ENCODE measurements at places on chromosomes 7 and 10. TPM values are rescaled to one million over a fixed set of nuclear protein-coding genes. Genes with fewer than 3 reads are reported as not detected.

DNA sequence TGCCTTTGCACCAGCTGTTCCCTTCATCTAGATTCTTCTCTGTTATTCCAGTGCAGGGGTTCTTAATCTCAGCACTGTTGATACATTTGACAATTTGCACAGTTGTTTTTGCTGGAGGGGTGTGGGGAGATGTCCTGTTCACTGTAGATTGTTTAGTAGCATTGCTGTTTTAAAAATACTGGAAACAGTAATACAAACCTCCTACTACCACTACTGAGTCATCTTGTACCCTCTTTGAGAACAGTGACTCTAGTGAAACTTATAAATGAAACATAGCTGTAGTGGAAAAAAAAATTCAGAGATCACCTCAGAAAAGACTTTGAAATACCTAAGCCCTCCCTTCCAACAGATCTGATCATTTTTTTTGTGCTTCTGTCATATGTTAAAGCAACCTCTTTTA, 154.8 kb upstream of the TMEM196 start:
- no peaks in the 10 kb centered on the region for H3K36me3 ChIP-seq
- H3K4me1 ChIP-seq, result peaks cover 10% of the 10 kb centered on the region
- DNase-seq, result no peak
- no peak overlapping the region for H3K27ac ChIP-seq

- H3K27me3 ChIP-seq, result peaks cover 26% of the 10 kb centered on the region
- H3K27ac ChIP-seq, result no peak overlapping the region
- no peaks in the 10 kb centered on the region for H3K36me3 ChIP-seq
- H3K4me3 ChIP-seq, result no peak overlapping the region
Measured at GRCh38 chr10:27658788-27659187, 86.8 kb downstream of the MKX start.

DNA sequence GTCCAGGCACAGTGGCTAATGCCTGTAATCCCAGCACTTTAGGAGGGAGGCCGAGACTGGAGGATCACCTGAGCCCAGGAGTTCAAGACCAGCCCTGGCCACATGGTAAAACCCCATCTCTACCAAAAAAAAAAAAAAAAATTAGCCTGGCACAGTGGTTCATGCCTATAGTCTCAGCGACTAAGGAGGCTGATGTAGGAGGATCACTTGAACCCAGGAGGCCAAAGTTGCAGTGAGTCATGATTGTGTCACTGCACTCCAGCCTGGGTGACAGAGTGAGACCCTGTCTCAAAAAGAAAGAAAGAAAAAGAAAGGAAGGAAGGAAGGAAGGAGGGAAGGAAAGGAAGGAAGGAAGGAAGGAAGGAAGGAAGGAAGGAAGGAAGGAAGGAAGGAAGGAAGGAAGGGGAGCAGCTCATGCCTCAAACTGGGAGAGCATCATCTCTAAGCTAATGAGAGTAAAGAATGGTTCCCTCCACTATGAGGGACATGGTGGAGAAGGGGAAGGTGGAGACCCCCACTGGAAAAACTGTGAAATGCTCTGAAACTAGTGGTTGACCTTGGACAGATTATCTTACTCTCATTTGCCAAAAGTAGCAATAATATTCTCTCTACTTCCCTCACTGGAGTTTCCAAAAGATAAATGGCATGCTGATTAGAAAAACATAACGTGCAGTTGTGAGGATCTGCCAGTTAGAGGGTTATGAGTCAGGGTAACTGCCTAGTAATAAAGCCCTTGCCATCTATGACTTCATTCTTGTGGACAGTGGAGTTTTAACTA, 16.8 kb downstream of the GIMAP5 start:
- no peaks in the 10 kb centered on the region for H3K36me3 ChIP-seq
- H3K27ac ChIP-seq, result peak overlapping the region; percentile 82
- H3K4me1 ChIP-seq, result peaks cover 73% of the 10 kb centered on the region
- peak; percentile 50 for DNase-seq
- peak overlapping the region; percentile 69 for H3K4me3 ChIP-seq

DNA sequence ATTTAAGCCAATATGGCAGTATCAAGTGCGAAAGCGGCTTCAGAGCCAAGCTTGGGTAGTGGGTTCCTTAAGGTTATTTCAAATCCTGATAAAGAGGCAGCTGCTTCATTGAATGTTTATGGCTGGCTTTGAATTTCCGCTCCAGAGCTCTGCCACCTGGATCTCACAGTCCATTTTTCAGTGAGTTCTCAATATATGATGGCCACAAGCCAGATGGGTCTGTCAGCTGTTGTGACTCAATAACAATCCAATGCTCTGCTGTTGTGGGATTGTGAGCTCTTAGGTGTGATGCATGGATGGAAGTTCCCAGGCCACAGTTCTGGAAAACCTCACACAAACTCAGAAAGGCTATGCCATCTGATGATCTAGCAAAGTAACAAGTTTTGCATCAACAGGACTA, 743.8 kb upstream of the LRRN3 start:
- no peak overlapping the region for H3K27ac ChIP-seq
- H3K27me3 ChIP-seq, result no peaks in the 10 kb centered on the region
- H3K4me1 ChIP-seq, result no peaks in the 10 kb centered on the region
- no peak for DNase-seq
- H3K4me3 ChIP-seq, result no peak overlapping the region

DNA sequence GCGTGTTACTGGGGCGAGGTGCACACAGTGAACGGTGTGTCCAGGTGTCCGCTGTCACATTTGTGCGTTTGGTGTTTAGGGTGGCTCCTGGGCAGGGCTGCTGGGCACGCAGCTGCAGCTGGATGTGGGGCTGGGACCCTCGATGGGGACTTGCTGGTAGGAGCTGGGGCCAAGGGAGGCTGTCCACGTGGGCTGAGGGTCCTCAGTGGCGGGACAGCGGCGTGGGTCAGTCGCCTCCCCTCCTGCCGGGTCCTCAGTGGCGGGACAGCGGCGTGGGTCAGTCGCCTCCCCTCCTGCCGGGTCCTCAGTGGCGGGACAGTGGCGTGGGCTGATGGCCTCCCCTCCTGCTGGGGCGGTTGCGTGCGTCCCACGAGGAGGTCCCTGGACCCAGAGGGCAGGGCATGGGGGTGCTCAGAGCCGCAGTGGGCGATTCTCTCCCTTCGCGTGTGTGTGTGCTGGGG, 68.5 kb downstream of the INPP5A start:
- peaks cover 7% of the 10 kb centered on the region for H3K36me3 ChIP-seq
- no peaks in the 10 kb centered on the region for H3K27me3 ChIP-seq
- H3K4me1 ChIP-seq, result peaks cover 13% of the 10 kb centered on the region

DNA sequence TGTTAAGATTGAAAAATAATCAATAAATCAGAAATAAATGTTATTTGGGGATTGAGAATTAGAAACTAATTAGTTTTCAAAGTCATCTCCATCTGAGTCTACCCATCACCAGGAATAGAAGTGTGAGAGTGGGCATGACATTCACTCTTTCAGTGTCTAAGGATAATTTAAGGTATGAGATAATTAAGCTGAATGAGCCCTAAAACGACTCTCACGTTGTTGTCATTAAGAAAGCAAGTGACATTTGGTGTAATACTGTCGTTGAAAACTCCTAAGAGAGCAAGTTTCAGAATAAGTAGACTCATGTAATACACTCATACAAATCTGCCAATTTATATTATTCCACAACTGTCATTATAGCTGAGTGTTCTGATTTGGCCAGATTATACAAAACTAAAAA, 7.1 kb downstream of the AGMO start:
- no peaks in the 10 kb centered on the region for H3K27me3 ChIP-seq
- no peaks in the 10 kb centered on the region for H3K36me3 ChIP-seq
- H3K4me1 ChIP-seq, result no peaks in the 10 kb centered on the region
- H3K27ac ChIP-seq, result no peak overlapping the region

DNA sequence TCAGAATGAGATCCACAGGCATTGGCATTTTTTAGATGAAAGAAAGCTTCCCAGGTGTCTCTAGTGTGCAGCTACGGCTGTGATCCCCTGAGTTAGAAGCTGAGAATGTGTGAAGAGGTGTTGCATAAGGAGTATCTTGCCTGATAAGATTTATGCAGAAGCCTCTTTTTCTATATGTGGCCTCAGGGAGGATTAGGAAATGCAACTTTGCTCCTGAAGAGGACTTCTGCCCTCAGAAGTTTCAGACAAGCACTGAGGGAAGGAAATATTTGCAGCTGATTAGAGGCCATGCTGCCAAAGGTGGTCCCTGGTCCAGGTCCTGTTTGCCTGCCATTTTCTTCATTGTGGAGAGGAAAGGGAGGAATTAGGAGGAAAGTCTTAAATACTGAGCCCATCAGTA, 551.8 kb downstream of the PHTF2 start:
- no peak overlapping the region for H3K27ac ChIP-seq
- no peaks in the 10 kb centered on the region for H3K4me1 ChIP-seq
- no peak overlapping the region for H3K4me3 ChIP-seq
- H3K36me3 ChIP-seq, result no peaks in the 10 kb centered on the region

- H3K4me1 ChIP-seq, result peaks cover 4% of the 10 kb centered on the region
- H3K27me3 ChIP-seq, result no peaks in the 10 kb centered on the region
- no peak overlapping the region for H3K27ac ChIP-seq
- no peak for DNase-seq
- no peak overlapping the region for H3K4me3 ChIP-seq
Measured at GRCh38 chr10:76177936-76178335, 746.5 kb downstream of the LRMDA start.

DNA sequence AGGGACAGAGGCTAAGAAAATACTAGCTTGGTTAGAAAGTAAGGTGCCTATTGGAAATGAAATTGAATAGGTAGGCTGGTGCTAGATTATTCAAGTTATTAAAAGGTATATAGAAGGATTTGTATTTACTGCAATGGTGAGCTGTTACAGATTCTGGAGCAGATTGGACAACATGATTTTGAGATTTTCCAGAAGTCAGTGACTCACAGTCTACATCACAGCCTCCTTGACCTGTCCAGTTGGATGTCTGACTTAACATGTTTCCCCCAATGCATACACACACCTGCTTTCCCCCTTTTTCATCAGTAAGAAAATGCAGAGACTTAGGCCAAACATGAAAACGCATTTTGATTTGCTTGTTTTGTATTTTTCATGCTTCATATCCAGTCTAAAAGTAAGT, 33.4 kb downstream of the STARD3NL start:
- no peak overlapping the region for H3K27ac ChIP-seq
- H3K36me3 ChIP-seq, result peaks cover 2% of the 10 kb centered on the region
- no peak overlapping the region for H3K4me3 ChIP-seq
- H3K27me3 ChIP-seq, result no peaks in the 10 kb centered on the region

- DNase-seq, result no peak
- no peak overlapping the region for H3K4me3 ChIP-seq
- no peak overlapping the region for H3K27ac ChIP-seq
- H3K27me3 ChIP-seq, result peaks cover 19% of the 10 kb centered on the region
Measured at GRCh38 chr7:157693071-157693520, 356.3 kb downstream of the DNAJB6 start.

DNA sequence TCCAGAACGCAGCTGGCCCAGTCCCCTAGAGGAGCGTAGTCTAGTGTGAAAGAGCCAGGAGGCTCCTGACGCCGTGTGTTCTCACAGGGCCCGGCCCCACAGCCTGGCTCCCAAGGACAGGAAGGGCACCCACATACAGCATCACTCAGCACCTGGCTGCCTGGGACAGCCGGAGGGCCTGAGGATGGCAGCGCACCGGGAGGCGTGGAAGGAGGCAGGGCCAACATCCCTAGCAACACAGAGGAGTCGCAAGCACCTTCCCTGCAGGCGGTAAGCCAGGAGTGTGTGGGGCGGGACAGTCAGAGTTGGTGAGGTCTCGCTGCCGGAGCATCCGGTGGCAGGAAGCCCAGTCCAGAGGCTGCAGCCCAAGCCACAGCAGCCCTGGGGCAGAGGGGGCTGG, 125.8 kb downstream of the MAD1L1 start:
- H3K27ac ChIP-seq, result no peak overlapping the region
- no peaks in the 10 kb centered on the region for H3K27me3 ChIP-seq
- no peak for DNase-seq
- H3K4me3 ChIP-seq, result no peak overlapping the region

- peaks cover 57% of the 10 kb centered on the region for H3K27me3 ChIP-seq
- no peak overlapping the region for H3K27ac ChIP-seq
- H3K4me3 ChIP-seq, result no peak overlapping the region
- no peak for DNase-seq
- no peaks in the 10 kb centered on the region for H3K36me3 ChIP-seq
- H3K4me1 ChIP-seq, result no peaks in the 10 kb centered on the region
Measured at GRCh38 chr10:29994811-29995210, 64.6 kb downstream of the JCAD start.

DNA sequence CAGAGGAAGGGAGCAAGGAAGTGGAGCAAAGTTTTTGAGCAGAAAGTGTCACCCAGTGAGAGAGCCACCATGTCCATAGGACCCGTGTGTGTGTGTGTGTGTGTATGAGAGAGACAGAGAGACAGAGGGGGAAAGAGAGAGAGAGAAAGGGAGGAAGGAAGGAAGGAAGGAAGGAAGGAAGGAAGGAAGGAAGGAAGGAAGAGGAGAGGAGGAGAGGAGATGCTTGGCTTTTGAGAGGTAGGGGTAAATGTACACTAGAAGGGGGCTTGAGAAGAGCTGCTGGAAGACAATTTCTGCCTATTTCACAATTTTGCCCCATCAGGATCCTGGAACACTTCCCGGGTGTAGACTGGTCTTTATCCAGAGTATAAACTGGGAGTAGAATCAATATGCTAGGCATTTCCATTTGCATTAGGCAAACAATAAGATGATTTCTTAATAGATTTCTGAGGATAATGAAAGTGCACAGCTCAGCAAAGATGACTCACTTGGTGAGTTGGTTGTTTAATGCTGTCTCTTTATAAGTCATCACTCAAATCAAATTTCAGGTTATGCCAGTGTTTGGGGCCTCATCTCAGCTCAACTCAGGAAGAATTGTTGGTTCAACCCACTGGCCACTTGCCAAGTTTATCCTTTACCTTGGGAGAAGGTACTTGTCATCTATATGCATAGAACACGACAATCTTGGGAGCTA, 70.0 kb upstream of the FAM13C start:
- no peak overlapping the region for H3K4me3 ChIP-seq
- DNase-seq, result no peak
- H3K4me1 ChIP-seq, result no peaks in the 10 kb centered on the region
- H3K27me3 ChIP-seq, result no peaks in the 10 kb centered on the region
- peaks cover 3% of the 10 kb centered on the region for H3K36me3 ChIP-seq

The IL2RA gene
- 1,110 TPM for total RNA-seq

The PHKG1 gene
- total RNA-seq, result 2.6 TPM

The FGL2 gene
- 0.93 TPM for total RNA-seq

The SLC16A12 gene
- not detected for total RNA-seq

The RASA4B gene
- total RNA-seq, result 29.8 TPM

The TDRD1 gene
- 0.07 TPM for total RNA-seq

The MMP21 gene
- not detected for total RNA-seq

The TMEM273 gene
- 88.0 TPM for total RNA-seq

The ASZ1 gene
- not detected for total RNA-seq

The SPDYE8 gene
- total RNA-seq, result not detected

The PTPN20 gene
- 1.1 TPM for total RNA-seq

The KNDC1 gene
- 0.28 TPM for total RNA-seq

The FRMD4A gene
- total RNA-seq, result 0.35 TPM

The SLC26A3 gene
- total RNA-seq, result not detected

Data from activated T-cell treated with anti-CD3 and anti-CD28 coated beads, Interleukin-2, amount 50 U/mL, for 72 hours (primary cell).